ENCODE measurements at places on chromosomes 11 and 22.

- no peak for DNase-seq
Observed at GRCh38 chr11:12784987-12785386, 110.8 kb downstream of the TEAD1 start.

GRCh38 chr11:121895919-121896318 lies 220.1 kb downstream of the BLID start:
- DNase-seq = no peak

DNA sequence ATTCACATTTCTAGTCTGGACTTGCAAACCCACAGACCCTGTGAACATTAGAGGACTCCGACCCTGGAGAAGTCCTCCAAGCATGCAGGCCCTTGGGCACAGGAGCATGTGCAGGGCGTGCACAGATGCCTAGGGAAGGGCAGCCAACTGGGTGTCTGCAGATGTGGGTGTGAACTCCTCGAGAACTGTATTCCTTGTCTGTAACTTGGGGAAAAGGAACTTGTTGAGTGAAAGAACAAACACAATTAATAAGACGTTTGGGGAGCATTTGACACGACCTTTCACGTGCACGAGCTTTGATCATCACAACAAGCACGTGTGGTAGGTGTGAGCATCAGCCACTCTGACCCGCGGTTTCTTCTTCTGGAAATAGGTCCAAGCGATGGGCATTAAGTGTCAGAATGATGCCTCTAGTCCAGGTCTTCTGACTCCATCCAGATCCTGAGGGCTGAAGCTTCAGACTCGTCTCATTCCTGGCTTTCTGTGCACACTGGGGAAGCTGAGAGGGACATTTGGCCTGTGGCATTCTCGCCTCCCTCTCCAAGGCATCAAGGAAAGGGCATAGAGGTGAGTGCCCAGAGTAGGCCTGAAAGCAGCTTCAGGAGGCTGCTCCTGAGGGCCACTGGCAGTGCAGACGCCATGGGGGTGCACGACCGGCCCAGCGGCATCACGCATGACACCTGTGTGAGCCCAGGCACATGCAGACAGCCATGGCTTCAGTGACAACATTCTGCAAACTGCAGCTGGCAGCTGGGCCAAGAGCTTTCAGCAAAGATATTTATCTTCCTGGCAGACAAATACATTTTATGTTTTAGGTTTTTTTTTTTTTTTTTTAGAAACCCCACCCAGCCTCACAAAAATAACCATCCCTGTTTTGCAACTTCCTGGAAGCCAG lies 32.5 kb downstream of the ALX4 start:
- DNase-seq = no peak

DNA sequence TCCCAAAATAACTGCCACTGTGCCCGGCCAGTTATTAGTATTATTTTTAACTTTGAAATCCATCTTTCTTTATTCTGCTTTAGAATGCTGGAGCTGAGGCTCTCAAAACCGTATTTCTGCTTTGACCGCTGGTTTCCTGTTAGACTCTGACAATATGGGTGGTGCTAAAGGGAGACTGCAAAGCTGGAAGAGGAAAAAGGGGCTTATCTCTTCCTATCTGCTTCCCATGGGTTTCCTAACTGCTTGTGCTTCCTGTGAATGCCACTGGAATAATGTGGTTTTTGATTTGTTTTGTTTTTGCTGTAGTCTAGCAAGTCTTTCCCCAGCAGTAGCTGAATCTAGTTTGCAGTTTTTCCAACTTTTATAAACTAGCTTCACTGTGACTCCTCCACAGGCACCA lies 43.6 kb downstream of the XRRA1 start:
- DNase-seq = no peak

GRCh38 chr22:49380828-49381114 lies 446.9 kb downstream of the BRD1 start:
- DNase-seq = no peak

DNA sequence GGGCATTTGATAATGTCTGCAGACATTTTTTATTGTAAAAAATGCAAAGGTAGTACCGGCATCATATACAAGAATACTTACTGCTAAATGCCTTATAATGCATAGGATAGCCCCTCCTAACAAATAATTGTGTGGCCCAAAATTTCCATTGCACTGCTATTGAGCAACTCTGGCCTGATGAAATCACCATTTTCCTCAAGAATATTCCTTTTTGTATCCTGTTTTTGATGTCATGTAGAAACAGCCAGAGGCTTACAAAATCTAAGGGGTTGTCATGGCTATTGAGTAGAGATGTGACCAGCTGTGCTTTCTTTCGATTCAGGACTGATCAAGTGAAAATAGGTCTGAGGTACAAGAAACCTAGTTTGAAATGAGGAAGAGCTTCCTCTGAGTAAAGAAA lies 854.3 kb downstream of the KCNA4 start:
- no peak for DNase-seq

DNA sequence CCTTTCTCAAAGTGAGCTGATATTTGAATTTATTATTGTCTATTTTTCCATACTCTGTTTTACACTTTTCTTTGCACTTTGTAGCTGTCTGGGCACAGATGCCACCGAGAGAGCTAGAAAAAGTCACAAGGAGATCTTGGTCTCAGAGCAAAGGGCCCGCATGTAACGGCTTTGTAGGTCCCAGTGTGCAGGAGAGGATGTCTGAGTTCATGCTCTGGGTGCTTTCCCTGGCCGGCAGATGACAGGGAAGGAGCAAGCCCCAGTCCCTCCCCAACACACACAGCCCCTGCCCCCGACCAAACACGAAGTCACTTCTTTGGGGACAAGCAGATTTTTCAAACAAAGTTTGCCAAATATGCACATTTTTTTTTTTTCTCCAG lies 55.8 kb downstream of the SMIM38 start:
- no peak for DNase-seq
